ENCODE measurements at places on chromosomes 1 and 21. TPM values are rescaled to one million over a fixed set of nuclear protein-coding genes. Genes with fewer than 3 reads are reported as not detected.

GRCh38 chr1:91007827-91008226, 14.0 kb downstream of the ZNF644 start:
- no peak for DNase-seq

GRCh38 chr1:66434096-66434495, 99.9 kb upstream of the SGIP1 start:
- DNase-seq = no peak

- no peak for DNase-seq
Measured at GRCh38 chr1:10664251-10664650, 132.2 kb downstream of the CASZ1 start.

DNA sequence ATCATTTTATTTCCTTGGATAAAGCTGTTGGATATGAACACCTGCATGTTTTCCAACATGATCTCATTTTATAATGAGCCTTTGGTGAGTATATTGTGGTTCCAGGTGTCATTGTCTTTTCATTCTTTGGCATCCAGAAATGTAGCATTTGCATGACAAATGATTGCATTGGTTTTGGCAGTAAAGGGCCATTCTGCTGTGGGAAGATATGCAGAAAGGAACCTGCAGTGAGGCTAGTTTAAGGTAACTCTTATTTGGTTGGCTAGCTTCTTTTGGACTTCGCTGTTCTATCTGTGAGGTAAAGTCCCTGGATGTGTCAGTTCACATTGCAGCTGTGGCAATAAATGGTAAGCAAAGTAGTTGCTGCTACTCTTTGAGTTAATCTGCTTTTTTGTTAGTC, 343.0 kb downstream of the AMY1C start:
- DNase-seq = no peak

The CASP9 gene
- 12.3 TPM for total RNA-seq

DNA sequence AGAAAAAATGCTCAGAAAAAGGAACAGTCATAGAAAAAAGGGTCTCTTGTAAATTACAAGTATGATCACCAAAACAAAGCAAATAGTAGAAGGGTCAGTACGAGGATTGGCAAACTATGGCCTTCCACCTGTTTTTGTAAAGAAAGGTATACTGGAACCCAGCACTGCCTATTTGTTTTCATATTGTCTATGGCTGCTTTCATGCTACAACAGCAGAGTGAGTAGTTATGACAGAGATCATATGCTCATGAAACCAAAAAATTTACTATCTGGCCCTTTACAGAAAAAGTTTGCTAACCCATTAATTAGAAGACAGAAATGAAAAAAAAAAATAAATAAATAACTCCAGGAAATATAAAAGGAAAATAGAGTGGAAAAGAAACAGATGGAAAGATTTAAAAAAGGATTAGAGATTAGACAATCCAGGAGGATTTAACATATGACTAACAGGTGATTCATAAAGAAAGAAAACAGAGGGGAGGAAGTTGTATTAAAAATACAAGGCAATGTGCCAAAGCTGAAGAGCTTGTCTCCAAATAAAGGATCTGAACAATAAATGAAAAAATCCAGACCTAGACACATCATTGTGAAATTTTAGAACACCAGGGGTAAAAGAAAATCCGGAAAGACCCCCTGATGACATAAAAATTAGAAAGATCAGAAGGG, 108.5 kb upstream of the SERTAD4 start:
- no peak for DNase-seq

DNA sequence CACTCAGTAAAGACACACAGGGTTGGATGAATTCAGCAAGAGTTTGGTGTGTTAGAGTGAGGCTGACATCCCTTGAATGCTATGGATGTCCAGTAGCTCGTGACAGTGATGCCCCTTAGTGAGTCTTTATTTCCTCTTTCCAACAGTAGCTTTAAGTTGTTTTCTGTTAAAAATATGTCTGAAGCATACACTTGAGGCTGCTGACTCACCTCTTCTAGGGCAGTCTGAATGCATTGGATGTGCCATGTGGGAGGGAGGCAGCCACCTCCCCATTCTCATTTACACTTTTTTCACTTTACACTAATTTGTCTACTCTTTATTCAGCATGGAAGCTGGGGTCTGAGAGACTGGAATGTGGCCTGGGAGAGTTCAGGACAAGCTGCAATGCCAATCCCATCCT, 17.6 kb downstream of the NOS1AP start:
- DNase-seq = no peak

The PPP1R12B gene
- 12.0 TPM for total RNA-seq

DNA sequence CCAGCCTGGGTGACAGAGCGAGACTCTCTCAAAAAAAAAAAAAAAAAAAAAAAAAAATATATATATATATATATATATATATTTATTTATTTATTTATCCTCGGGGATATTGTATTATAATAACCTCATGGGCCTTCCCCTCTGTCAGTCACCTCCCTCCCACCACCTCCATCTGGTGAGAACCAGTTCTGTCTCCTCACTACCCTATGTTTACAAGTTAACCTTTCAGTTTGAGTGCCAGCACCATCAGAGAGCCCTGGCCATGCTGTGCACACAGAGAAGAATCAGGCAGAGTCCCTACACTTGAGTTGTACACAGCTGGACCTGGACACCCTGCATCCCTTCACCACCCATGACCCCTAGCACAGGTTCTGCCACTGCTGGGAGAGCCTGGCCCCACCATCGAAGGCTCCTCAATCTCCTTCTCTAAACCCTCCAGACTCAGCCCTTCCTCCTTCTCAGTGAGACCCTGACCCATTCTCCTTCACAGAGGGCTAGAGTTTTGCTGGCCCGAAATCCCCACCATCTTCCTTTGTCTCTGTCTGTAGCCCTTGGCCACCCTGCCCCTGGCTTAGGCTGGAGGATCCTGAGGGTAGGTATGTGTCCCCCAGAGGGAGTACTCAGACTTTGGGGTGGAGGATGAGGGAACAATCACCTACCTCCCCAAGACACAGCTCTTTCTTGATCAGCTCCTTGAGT, 1.2 kb downstream of the S100A5 start:
- DNase-seq = no peak

The TLCD4 gene
- total RNA-seq = 14.5 TPM

The TSTD1 gene
- total RNA-seq = 0.31 TPM

- no peak for DNase-seq
Measured at GRCh38 chr1:182329471-182329870, 62.1 kb downstream of the GLUL start.

GRCh38 chr1:186559601-186560116, 98.7 kb upstream of the PDC start:
- no peak for DNase-seq
